Stimulated activated CD4-positive, alpha-beta T cell treated with anti-CD3 and anti-CD28 coated beads, Interleukin-1b, Interleukin-23, amount 100 ng/mL, for 48 hours (primary cell): ENCODE measurements at places on chromosomes 16 and 17.

DNA sequence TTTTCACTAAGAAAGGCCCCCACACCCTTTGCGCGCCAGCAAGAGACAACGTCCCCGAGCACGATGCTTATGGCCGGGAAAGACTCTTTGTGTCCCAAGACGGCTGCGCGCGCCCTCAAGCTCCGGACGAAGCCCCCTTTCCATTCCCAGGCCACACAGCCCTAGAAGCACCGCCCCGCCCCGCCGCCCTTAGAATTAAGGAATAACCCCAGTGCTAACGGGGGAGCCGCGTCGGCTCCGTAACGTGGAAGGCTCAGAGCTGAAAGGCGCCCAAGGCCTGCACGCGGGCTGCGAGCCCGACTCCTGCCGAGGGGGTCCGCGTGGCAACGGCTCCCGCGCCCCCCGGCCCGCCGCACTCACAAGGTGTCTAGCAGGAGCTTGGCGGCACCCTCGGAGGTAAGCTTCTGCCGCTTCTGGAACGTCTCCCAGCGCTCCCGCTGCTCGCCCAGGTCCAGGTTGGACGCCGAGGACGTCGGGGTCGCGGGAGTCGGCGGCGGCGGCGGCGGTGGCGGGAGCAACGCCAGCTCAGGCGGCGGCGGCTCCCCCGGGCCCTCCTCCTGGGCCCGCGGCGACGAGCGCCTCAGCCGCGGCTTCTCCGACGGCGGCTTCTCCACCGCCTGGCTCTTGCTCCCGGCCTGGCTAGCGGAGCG lies 477 bp downstream of the CENPV start:
- DNase-seq = peak; percentile 25

DNA sequence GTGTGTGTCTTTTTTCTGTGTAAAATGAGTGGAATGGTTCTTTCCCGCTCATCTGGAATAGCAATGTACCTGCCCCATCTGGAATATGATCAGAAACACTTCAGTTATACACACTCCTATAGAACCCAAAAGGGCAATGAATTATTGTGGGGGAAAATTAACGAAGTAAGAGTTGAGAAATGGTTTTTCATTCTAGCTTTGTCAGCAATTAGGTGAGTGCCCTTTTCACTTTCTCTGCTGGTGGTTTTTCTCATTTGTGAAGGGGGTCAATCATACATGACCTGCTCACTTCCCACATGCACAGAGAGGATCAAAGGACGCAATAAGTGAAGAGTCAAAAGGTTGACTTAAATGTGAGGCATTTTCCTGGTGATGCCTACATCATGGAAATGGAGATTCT lies 168.0 kb downstream of the HS3ST3B1 start:
- DNase-seq = no peak

GRCh38 chr17:70073799-70074198 lies 1.2 kb upstream of the KCNJ16 start:
- DNase-seq = no peak

- no peak for DNase-seq
These were observed 4.4 kb downstream of the STX1B start for GRCh38 chr16:31006086-31006385.

- no peak for DNase-seq
These were observed 80.6 kb downstream of the LMF1 start for GRCh38 chr16:890217-890616.

GRCh38 chr16:78796221-78796866 lies 696.9 kb downstream of the WWOX start:
- peak; percentile 30 for DNase-seq

- DNase-seq = no peak
These were observed 796.2 kb upstream of the RBFOX1 start for GRCh38 chr16:6536411-6536810.

DNA sequence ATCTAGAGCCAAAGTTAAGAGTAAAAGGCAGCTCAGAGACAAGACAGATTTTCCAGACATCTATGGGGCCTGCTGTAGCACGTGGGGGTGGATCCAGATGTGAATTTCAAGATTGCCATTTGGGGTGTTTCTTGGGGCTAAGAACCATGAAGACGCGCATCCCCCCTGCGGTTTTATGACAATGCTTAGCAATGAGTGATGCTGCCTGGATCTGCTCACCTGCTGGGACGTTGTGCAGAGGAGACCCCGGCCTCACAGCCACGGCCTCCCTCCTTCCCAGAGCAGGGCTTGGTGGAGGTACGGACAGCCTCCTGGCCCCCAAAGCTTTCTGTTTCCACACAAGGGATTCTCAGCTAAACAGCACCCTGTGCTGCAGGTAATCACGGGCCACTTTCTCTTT lies 151.5 kb upstream of the DYNLRB2 start:
- DNase-seq = no peak

DNA sequence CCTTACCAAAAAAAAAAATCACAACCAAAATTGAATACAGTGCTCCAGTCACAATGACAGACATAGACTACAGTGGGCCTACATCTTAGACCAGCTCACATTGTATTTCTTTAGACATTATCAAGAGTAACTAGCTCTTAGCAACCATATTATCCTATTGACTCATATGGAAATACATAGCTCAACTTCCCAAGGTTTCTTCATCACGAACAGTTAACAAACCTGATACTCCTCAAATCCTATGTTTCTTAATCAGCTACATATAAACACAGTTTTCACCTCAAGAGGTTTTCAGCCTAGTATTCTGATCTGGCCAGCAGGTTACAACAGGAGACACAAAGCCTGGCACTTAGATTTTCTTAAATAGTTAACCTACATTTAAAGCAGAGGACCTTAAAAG lies 29.7 kb downstream of the CMC2 start:
- DNase-seq = no peak

- DNase-seq = no peak
These were observed at the start of gene CCL14 for GRCh38 chr17:35986643-35987042. Gene CCL14 (minus strand): TSS chr17:35986729. CDS start chr17:35986649, 80 bp downstream.

- DNase-seq = no peak
These were observed 7.7 kb downstream of the MXRA7 start for GRCh38 chr17:76702941-76703637.

GRCh38 chr16:11175106-11175786 lies 80.8 kb downstream of the SOCS1 start:
- DNase-seq = no peak

DNA sequence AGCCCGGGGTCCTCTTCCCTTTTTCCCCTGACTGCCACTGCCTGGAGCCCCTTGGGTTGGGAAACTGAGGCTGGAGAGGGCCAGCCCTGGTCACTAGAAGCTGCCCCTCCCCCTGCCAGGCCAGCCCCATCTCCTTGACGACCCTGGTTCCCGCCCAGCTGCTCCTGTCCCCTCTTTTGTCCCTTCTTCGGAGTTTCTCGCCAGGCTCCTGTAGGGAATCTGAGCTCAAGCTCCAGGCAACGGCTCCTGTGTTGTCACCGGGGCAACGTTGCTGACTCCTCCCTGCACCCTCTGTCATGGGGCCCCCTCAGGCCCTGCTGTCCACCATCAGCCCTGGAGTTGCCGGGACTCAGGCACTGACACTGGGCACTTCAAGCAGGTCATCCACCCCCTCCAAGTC lies 5.7 kb downstream of the LLGL1 start:
- no peak for DNase-seq

DNA sequence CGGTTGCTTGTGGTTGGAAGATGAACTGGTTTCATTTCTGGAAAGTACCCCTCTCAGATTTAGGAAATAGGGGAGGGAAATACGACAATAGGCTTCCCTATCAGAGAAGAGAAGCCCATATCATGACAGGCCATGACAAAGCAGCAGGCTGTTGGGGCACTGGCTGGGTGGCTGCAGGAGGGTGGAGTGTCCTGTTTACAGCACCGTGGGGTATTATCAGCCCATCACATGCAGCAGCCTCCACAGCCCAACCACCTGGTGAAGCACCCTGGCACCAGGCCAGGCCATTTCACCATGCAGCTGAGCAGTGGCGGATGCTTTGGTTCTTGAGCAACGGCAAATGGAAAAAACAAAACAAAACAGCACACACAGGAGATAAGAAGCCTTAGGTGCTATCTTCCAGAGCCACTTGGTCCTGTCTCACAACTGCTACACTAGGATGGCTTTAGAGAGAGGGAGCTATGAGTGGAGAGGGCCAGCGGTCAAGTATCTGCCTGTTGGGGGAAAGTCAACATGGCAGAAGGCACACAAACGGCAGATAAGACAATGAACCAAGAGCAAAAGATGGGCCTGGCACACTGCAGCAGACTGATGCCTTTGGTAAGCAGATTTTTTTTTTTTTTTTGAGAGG lies 24.2 kb downstream of the FAM117A start:
- DNase-seq = peak; percentile 81

GRCh38 chr16:35352431-35352830 lies 1893.0 kb downstream of the TP53TG3F start:
- DNase-seq = no peak

GRCh38 chr16:31507617-31507928 lies 618 bp downstream of the RUSF1 start:
- DNase-seq = no peak

GRCh38 chr17:17917394-17917793 lies 54.8 kb downstream of the TOM1L2 start:
- DNase-seq = no peak

GRCh38 chr17:67283731-67284516 lies 38.9 kb upstream of the HELZ start:
- DNase-seq = no peak

GRCh38 chr16:1929105-1929504 lies 10.9 kb upstream of the HS3ST6 start:
- DNase-seq = peak; percentile 19

DNA sequence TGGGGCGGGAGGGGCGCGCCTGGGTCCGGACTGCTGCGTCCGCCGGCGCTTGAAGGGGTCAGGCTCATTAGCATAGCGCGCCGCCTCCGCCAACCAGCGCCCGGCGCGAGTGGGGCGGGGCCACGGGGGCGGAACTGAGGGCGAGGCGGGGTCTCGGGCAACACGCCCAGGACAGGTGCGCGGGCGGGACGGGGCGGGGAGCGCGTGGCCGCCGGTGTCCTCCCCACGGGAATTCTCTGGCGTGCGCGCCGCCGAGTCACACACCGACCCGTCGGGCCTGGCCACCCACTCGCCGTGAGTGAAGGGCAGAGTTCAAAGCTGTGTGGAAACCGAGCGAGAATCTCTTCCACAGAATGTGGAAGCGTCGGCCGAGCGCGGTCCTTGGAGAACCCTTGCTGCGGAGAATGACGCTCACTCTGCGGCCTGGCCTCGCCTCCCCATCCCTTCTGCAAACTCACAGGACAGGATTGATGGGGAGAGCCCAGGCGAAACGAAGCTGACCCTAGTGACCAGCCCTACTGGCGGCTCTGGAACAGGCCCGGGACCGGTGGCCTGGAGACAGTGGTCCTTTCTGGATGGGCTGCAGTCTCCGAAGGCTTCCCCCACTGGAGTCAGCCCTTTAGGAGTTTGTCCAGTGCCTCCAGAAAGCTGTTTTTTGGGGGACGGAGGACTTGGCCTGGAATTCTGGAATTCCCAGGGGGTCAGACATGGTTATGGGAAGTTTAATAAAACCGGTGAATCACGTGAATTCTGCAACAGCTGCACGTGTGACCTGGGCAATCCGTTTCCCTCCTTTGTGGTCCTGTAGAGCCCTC lies at the start of gene SNAI3:
SNAI3 (minus strand) TSS at position 69 of the 815 bp plus-strand sequence. CDS start 101 bp downstream, outside the sequence.
- DNase-seq = peak; percentile 83

- DNase-seq = no peak
These were observed 52.0 kb downstream of the SREBF1 start for GRCh38 chr17:17784657-17785267.

DNA sequence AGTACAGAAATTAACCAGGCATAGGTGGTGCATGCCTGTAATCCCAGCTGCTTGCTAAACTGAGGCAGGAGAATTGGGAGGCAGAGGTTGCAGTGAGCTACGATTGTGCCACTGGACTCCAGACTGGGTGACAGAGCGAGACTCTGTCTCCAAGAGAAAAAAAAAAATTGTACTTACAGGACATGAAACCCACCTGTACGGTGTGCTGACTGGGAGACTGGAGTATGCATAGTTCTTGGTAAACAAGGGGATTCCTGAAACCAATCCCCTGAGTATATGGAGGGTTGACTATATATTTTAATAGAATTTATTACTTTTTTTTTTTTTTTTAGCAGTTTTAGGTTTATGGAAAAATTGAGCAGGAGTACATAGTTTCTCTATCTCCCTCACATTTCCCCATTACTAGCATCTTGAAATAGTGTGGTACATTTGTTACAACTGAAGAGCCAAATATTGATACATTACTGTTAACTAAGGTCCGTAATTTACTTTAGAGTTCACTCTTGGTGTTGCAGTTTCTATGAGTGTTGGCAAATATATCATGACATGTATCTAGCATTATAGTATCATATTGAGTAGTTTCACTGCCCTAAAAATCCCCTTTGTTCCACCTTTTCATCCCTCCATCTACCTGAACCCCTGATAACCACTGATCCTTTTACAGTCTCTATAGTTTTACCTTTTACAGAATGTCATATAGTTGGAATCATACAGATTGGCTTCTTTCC lies 19.3 kb downstream of the TENT4B start:
- DNase-seq = no peak

- DNase-seq = no peak
These were observed 90.6 kb downstream of the MAF start for GRCh38 chr16:79509906-79510305.

DNA sequence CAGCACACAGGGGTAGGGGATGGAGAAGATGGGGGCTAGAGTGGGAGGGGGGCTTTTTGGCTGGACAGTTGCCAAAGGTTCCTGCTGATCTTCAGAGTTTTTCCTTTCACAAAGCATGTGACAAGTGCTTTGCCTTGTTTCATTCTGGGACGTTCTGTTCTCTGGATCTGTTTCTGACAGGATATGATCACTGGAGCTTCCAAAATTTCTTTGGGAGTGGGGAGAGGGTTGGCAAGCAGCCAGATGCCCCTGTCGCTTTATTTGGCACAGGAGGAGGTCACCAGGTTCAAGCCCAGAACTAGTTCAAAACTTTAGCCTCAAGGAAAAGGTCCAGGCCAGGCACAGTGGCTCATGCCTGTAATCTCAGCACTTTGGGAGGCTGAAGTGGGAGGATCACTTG lies 68.5 kb upstream of the TBX2 start:
- DNase-seq = no peak

DNA sequence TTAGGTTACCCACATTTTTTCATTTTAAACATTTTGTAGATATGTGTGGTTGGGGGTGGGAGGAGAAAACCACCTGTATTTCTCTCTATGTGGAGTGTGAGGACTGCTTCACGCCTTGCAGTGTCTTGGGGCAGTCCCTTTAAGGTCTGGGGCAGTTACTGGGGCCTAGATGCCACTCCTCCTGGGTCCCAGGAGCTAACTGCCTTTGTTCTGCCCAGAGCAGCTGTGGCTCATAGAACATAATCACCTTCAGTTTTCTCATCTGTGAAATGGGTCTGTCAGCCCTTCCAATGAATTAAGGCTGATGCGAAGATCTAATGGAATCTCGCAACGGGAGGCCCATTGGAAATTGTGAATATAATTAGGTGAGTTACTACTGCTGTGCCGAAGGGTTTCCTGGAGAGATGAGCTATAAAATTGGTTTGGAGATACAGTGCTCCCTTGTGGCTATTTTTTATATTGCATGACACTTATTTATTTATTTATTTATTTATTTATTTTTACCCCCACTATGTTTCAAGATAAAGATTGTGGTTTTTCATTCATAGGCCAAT lies 22.9 kb downstream of the DHRS7C start:
- no peak for DNase-seq
